Activated naive CD4-positive, alpha-beta T cell (primary cell): ENCODE measurements at places on chromosomes 7 and 10.

DNA sequence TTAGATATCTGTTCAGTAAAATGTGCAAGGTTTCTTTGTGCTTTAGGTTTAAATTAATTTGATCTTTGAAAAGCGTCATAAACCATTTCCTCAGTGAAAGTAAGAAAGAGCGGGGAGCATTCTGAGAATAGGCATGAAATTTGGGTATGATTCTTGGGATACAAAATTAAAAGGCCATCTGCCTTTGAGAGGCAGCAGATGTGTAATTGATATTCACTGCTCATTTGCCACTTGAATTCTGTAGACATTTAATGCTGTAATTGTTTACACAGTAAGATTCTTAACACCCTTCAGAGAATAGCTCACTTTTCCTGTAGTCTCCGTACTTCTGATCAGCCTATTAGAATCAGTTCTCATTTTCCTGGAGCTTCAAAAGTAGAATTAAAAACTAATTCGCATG lies 18.7 kb downstream of the FRMD4A start:
- no peak for DNase-seq

DNA sequence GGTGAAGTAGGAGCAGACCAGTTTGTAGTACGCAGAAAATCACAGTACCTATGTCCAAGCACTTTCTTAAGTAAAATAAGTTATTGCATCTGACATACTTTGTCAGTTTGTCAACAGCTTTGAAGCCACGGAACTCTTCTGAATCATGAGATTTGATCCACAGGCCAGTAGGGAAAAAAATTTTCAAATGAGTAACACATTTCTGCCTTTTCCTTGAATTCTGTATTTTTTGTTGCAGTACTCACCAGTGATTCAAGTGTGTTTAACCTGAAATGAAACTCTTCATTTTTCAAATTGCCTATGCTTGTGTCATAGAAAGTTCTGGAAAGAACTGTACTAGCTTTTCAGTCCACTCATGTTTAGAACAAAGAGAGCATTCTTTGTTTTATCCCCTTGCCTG lies 337.7 kb downstream of the GATA3 start:
- DNase-seq = no peak

- DNase-seq = no peak
Observed at GRCh38 chr7:151477867-151478266, 37.9 kb upstream of the CRYGN start.

DNA sequence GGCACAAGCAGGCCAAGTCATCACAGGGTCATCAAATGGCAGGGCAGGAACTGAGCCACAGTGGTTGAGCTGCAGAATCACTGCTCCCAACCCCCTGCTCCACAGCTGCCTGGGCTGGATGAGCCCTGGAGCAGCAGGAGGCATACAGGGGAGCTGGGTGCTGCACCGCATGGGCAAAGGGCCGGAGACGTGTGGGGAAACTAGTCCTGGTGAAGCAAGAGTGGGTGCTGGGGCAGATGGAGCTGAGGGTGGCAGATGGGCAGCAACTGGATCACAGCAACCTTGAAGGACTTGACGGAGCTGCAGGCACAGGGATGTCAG lies 16.0 kb upstream of the VOPP1 start:
- DNase-seq = no peak

GRCh38 chr10:58836991-58837575 lies 324.4 kb downstream of the BICC1 start:
- DNase-seq = no peak

DNA sequence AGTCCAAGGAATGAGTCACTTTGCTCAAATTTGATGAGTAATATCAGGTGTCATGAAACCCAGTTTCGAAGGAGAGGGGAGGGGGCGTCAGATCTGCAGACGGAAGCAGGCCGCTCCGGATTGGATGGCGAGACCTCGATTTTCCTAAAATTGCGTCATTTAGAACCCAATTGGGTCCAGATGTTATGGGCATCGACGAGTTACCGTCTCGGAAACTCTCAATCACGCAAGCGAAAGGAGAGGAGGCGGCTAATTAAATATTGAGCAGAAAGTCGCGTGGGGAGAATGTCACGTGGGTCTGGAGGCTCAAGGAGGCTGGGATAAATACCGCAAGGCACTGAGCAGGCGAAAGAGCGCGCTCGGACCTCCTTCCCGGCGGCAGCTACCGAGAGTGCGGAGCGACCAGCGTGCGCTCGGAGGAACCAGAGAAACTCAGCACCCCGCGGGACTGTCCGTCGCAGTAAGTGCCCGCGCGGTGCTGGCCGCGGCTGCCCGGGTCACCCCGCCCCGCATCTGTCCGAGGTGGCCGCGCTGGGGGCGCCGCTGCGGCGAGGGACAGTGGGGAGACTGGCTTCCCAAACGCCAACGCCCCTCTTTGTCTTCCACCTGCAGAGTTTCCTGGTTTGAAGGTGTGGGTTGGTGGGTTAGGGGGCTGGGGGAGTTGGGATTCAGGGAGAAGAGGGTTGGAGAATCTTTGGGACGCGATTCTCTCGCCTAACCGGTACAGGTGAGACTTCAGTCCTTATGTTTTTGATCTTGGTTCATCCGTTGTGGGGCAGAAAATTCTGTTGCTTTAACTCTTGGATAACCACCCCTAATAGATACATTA lies at the start of gene TAC1:
TSS of gene TAC1 (plus strand) at position 351 of the 829 bp plus-strand sequence. CDS start 527 bp downstream, outside the sequence.
- no peak for DNase-seq

DNA sequence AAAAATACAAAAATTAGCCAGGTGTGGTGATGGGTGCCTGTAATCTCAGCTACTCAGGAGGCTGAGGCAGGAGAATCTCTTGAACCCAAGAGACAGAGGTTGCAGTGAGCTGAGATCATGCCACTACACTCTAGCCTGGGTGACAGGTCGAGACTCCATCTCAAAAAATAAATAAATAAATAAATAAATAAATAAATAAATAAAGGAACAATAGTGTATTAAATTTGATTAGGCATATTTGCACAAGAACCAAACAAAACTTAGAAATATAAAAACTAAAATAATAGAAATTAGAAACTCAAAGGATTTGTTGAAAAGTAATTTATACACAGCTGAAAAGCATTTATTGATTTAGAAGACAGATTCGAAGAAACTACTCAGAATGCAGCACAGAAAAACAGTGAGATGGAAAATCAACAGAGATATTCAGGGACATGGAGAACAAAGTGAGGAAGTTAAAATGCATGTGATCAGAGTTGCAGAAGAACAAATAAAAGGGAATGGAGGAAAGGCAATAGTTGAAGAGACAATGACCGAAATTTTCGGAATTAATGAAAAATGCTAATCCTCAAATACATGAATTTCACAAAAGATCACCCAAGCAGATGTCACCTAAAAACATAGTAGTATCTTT lies 17.7 kb downstream of the IFIT3 start:
- no peak for DNase-seq

DNA sequence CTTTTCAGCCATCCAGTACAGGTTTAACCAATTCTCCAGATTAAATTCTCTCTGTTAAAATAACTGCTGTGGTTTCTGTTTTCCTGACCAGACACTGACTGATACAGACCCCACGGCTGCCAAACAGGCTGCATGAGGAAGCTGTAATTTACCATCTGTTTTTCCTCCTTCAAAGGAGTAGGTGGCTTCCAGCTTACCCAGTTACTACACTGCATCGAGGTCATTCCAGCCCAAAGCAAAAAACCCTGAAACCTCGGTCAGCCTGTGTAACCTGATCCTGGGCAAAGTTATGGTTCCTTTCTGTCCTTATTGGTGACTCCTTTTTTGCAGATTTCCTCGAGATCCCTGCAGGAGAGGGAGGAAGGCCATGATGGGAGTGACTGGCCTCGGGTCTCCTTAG lies 27.9 kb upstream of the LOXL4 start:
- no peak for DNase-seq

- DNase-seq = no peak
Observed at GRCh38 chr10:80474597-80474910, 20.4 kb downstream of the TSPAN14 start.

GRCh38 chr7:22316914-22317313 lies 40.0 kb downstream of the RAPGEF5 start:
- DNase-seq = no peak

DNA sequence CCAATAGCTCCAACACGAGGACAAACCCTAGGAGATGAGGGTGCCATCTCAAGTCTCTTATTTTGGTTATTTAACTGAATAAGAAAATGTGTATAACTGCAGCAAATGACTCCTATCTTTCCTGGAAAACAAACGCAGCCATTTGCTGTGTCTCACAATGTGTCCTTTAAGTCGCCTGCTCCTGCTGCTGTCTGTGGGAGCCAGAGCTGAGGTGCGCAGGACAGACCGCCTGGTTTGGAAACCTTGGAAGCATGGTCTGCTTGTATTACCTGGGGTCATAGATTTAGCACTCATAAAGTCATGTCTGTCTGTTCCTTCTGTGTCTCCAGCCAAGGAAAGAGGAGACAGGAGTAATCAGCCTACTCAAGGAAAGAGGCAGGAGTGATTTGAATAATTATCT lies 760.2 kb downstream of the GRID1 start:
- DNase-seq = no peak

DNA sequence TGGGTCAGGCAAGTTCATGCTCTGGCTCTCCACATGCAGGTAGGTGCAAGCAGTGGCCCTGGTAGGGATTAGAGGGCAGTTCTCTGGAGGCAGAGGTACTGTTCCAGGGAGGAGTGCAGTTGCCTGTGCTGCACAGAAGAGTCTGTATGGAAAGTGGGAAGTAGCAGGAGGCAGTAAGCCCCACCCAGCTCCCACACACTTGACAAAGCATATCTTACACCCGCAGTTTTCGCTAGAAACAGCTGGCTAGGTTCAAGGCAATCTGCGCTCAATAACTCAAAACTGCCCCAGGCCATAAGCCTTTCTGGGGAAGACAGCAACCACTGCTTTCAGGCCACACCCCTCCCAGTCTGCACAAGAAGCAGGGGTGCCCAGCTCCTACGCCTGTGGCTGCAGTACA lies 33.1 kb upstream of the ARMC3 start:
- DNase-seq = no peak

- DNase-seq = no peak
Observed at GRCh38 chr10:114755537-114755936, 66.0 kb upstream of the FHIP2A start.

- DNase-seq = no peak
Observed at GRCh38 chr10:31757386-31757791, 171.2 kb downstream of the ARHGAP12 start.

- DNase-seq = no peak
Observed at GRCh38 chr10:33234831-33235237, 99.6 kb downstream of the NRP1 start.

- DNase-seq = no peak
Observed at GRCh38 chr10:131872827-131873375, 27.9 kb upstream of the PPP2R2D start.

GRCh38 chr10:71399946-71400345 lies 3.2 kb downstream of the CDH23 start:
- DNase-seq = no peak

GRCh38 chr7:11294965-11295364 lies 321.3 kb downstream of the PHF14 start:
- no peak for DNase-seq

DNA sequence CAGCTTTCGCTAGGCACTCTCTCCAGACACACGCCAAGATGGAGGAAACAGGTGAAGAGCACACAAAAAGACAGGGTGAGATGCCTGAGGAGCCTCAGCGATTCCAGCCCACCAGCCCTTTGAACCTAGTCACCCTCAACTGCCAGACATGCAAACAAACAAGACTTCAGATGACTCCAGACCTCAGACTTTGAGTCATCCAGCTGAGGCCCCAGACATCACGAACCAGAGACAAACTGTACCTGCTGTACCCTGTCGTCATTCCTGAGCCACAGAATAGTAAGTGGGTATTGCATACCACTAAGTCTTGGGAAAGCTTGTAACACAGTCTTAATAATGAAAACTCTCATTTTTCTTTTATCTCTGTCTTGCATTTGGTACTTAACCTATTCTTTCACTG lies 126.6 kb upstream of the LSM8 start:
- DNase-seq = no peak

- no peak for DNase-seq
Observed at GRCh38 chr10:88932539-88933256, 19.9 kb downstream of the ACTA2 start.

- DNase-seq = no peak
Observed at GRCh38 chr7:31782411-31782991, 95.5 kb downstream of the PPP1R17 start.

GRCh38 chr10:24886290-24886680 lies 66.1 kb downstream of the PRTFDC1 start:
- no peak for DNase-seq

DNA sequence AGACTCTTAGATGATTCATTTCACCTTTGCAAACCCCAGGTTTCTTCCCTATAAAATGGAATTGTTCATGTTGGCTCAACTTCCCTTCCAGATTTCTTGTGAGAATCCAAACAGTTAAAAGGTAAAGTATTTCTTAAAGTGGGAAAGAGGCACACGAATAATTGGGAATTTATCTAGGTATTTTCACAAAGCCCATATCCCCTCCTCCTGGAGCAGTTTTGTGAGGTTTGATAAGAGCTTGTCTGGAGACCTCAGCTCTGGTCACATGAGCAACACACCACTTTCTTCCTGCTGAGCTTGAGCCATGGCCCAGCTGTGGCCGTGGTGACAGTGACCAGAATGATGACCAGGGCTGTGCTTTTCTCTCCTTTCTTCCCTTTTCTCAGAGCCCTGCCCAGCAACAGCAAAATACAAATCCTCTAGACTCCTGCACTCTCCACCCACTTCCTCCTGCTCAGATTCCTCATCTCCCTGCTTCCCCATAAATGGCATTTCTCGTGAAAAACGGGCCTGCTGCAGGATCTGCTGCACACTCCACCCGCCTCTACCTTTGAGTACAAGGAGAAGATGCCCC lies 87.7 kb downstream of the PIK3CG start:
- no peak for DNase-seq

- no peak for DNase-seq
Observed at GRCh38 chr7:155213955-155214740, 83.5 kb upstream of the INSIG1 start.

DNA sequence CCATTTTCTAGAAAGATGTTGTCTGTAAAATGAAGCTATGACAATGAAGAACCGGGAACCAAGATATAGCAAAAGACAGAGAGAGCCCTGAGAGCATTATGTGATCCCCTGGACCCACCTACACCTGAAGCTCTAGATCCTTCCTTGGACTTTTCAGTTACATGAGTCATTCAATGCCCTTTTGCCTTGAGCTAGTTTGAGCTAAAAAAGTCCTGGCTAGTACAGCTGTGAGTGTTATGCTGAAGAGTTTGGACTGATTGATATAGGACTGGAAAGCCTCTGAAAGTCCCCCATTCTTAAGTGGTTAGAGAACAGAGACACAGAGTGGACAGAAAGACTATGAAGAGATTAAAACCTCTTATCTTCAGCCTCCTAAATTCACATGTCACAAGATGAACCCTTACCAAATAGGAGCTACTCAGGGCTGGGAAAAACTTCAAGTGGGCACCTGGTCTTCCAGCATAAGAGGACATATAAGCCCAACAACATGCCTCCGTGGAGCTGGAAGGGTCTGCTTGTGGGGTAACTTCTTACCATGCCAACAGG lies 386.8 kb upstream of the NFE2L3 start:
- no peak for DNase-seq
